ENCODE measurements at places on chromosomes 7 and 10. TPM values are rescaled to one million over a fixed set of nuclear protein-coding genes. Genes with fewer than 3 reads are reported as not detected.

GRCh38 chr7:99558306-99559174, at the start of gene ZNF655:
ZNF655 (plus strand) TSS chr7:99558642; CDS start chr7:99560560, 1,918 bp downstream.
- DNase-seq = peak; percentile 87

WNT8B gene
- not detected for total RNA-seq

DNA sequence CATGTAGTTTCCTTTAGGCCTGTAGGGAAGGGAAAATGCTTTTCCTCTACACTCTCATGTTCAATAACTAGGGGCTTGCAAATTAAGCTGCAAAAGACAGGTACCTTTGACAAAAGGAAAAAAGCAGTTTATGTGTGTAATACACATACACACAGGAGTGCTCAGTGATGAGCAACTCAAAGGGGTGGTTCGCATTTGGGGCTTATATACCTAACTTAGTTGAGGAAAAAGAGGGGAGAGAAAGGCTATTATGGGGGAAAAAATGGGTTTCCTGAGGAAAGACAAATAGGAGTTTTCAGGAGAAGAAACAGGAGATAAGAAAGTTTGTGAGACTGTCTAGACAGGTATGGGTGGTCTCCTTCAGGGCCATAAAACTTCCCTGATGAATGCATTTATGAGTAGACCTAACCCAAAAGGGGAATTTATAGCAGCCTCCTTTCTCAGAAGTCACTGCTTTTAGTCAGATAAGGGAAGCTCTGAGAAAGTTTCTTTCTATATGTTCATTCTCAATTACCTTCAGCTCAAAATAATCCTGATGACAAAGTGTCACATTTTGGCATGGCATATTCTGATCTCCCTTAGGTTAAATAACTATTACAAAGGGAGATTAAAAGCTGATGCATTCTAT, 55.2 kb upstream of the EZH2 start:
- DNase-seq = no peak

- DNase-seq = no peak
Measured at GRCh38 chr7:33251301-33251700, 121.9 kb downstream of the BBS9 start.

DNA sequence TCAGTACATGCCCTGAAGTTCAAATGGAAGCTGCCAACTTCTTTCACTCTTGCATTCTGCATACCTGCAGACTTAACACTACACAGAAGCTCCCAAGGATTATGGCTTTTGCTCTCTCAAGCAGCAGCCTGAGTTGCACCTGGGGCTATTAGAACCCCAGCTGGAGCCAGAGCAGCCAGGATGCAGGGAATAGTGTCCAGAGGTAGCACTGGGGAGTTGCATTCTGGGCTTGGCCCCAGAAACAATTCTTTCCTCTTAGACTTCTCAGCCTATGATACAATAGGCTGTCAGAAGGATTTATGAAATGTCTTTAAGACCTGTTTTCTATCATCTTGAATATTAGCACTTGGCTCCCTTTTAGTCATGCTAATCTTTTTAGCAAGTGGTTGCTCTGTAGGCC, 886.7 kb upstream of the GHITM start:
- DNase-seq = no peak

VIPR2 gene
- total RNA-seq = not detected

Measured in HT1080 (cell line).